NCI-H2227 treated with DMSO at 0.1 percent for 48 hours (cell line): ENCODE measurements at places on chromosomes 4 and X.

DNA sequence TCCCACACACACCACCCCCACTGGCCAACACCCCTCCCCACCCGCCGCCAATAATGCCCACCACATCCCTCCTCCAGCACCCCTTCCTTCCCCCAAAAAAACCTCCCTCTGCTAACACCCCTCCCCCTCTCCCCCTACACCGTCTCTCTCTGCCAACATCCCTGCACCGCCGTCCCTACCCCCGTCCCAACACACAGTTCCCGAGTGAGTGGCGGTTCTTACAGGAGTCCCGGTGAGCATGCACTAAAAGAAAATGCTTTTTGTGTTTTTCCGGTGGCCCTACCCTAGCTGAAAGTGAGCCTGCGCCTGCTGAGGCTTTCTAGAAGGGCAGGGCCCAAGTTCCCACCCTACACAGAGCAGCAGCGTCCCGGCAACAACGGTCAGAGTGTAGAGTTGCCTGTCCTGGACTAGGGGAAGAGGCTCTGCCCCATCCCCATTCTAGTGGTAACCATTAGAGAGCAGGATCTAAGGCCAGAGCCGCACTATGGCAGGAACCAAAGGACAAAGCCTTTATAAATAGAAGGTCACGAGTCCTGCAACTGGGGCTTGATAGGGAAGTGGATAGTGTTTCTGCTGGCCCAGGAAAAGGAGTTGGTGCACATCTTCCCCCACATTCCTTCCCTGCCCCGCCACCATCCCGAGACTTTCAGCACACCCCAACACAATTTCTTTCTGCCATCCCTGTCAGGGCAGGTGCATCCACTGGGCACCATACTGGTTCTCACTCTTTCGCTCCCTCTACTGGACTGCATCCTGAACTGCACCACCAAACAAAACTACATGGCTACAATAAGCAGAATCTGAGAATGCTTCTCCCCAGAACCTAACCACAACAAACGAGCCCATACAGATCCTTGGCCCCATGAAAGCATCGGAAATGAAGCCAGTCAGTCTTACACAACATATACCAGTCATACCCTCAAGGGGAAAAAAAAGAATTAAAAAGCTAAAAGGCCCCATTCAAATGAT lies 78.1 kb upstream of the PAGE3 start:
- peak; percentile 35 for DNase-seq

- no peak for DNase-seq
Measured at GRCh38 chr4:39410415-39410814, 3.7 kb downstream of the KLB start.

GRCh38 chr4:177293208-177294033 lies 16.3 kb upstream of the NEIL3 start:
- DNase-seq, result no peak

DNA sequence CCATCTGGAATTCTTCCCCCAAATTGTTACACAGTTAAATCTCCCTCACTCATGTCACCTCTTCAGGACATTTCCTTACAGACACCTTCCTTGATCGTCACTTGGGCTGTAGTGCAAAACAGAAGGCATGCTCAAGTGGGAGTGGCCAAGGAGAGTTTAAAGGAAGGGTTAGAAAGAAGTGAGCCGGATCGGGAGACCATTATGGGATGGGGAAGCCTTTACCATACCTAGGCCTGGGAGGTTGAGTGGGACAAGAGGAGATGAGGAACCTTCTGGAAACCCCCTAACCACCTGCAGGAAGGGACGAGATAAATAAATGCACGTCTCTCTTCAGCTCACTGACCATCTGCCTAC lies 102.7 kb downstream of the UCHL1 start:
- no peak for DNase-seq

DNA sequence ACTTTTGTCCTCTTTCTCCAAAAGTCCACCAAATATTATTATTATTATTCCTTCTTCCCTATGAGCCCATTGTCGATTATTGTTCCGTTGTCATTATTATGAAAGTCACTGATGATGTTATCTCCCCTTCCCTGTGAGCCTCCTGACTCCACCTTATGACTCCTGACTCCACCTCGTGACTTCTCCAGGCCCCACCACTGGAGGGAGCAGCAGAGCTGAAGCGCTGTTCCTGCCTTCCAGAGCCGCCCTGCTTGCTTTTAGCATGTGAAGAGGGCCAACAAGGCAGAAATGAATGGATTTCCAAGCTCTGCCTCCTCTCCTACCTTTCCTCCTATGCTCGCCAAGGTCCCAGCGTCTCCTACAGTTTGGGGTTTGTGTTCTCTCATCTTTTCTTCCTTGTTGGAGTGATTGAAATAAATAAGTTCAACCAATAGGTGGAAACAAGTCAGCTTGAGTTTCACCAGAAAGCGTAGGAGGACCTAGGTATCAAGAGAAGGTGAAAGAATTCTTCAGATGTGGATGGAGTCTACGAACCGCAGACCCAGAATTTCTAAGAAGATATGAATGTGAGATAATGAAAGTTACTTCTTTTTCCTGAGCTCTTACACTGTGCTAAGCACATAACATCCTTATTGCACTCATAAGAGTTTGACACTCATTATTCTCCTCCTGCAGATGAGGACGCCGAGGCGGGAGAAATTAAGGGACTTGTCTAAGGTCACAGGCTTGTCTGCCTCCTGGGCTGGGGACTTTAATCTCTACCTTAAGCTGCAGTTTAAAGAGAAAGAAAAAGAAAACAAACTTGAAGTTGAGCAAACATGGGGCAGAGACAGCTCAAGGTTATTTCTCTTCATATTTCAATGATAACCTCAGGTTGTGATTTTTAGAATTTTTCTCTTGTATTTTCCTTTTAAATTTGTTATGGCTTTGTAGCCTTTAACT lies 26.1 kb downstream of the IGSF1 start:
- no peak for DNase-seq

- DNase-seq, result no peak
Measured at GRCh38 chrX:107135049-107135964, 16.7 kb upstream of the RBM41 start.

DNA sequence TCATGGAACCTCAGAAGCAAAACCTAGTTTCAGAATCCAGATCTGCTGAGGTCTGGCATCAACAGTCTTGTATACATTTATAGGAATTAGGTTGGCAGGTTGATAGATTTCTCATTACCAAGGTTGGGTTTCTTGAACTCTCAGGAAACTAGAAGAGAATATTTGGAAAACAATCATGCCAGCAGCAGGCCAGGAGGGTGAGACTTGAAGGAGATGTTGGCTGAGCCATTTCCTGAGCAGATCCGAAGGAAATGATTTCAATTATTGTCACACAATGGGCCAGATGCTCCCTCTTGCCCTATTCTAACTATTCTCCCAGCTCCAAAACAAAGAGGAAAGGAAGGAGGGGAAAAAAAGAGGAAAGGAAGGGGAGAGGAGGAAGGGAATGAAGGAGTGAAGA lies 45.2 kb downstream of the SHROOM4 start:
- DNase-seq, result no peak
